H1 (cell line): ENCODE measurements at places on chromosomes 16 and 17. TPM values are rescaled to one million over a fixed set of nuclear protein-coding genes. Genes with fewer than 3 reads are reported as not detected.

Gene APOBR
- total RNA-seq, result not detected in 2 replicates

Gene VAT1L
- total RNA-seq, result 48.2 and 49.6 TPM in 2 replicates

Gene TBC1D3H
- total RNA-seq, result not detected in 2 replicates

Gene NHLRC4
- 0.75 and 0.76 TPM in 2 replicates for total RNA-seq

Gene RAB40B
- total RNA-seq, result 3.1 and 3.3 TPM in 2 replicates

- H3K4me1 ChIP-seq, result no peaks in the 10 kb centered on the region
- H3K27me3 ChIP-seq, result no peaks in the 10 kb centered on the region
- H3K4me3 ChIP-seq, result no peak overlapping the region
- no peak for DNase-seq
- no peak overlapping the region for H3K27ac ChIP-seq
These were observed 50.9 kb downstream of the ENGASE start for GRCh38 chr17:79125503-79125902.
